ENCODE measurements at places on chromosomes 2 and 18.

DNA sequence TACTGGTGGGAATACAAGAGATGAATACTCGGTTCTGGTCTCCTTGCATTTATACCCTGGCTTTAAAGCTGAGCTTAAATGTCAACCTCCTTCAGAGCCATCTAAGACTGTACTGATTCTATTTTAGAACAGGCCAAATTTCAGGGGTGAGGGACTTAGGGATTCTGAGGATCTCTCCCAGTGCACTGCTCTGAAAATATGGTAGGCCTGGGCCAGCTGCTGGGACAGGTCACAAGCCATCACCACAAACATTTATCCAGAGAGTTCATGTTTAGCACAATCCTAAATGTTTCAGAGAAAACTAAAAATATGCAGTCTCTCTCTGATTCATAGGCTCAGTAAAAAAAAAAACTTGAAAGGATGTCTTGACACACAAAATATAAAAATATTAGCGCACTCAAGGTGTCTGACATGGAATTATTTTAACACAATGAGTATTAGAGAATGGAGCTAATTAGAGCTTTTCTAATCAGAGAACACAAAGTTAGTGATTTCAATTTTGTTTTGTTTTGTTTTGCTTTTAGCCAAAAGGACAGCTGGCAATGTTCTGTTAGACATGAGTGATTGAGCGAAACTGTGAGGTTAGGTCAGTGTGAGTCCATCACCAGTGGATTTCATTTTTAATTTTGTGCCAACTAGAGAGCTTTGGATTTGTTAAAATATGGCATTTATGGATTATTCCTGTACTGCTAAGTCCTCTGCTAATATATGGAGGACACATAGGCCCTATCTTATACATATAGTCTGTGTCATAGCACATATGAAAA, 38.8 kb downstream of the MFSD6 start:
- no peak for DNase-seq

- DNase-seq, result no peak
These were observed 134.4 kb upstream of the LTBP1 start for GRCh38 chr2:32812316-32812715.

- DNase-seq, result no peak
These were observed 51.3 kb downstream of the TET3 start for GRCh38 chr2:74036010-74036409.

- no peak for DNase-seq
These were observed 3.3 kb downstream of the SMARCAL1 start for GRCh38 chr2:216415541-216415940.

- DNase-seq, result no peak
These were observed 21.2 kb downstream of the ALS2 start for GRCh38 chr2:201759567-201759966.

DNA sequence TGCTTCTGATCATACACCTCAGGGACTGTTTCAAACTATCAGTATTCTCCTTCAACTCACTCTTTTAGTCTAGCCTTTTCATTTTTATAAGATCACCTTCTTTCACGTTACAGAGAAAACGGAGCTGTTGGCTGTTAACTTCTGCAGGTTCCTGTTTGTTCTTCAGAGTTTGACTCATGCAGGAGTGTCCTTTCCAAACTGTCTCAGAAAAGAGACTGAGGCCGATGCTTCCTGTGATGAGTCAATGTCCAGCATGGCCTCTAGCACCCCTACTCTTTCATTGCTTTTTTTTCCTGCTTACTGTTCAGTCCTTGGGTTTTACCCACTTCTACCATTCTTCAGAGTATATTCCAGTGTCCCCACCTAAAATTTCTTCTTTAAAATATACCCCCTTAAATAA, 240.8 kb upstream of the RGPD4 start:
- DNase-seq, result no peak

DNA sequence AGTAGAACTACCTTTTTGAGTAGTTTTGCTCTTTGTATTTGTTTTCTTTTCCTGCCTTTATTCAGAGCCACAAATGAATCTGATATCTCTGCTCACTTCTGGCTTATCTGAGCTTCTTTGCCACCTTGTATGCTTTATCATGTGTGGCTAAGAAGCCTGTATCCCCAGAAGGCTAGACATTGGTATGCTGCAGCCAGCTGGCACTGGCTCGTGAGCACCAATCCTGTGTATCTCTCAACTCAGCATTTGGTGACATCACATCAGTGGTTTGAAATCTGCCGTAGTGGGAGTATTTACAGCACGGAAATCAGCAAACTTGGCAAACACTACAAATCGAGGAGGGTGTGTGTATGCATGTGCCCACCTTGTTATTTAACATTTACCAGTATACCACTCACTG, 183.7 kb upstream of the LHCGR start:
- no peak for DNase-seq

GRCh38 chr2:7358865-7359447, 441.7 kb downstream of the RNF144A start:
- DNase-seq, result no peak

DNA sequence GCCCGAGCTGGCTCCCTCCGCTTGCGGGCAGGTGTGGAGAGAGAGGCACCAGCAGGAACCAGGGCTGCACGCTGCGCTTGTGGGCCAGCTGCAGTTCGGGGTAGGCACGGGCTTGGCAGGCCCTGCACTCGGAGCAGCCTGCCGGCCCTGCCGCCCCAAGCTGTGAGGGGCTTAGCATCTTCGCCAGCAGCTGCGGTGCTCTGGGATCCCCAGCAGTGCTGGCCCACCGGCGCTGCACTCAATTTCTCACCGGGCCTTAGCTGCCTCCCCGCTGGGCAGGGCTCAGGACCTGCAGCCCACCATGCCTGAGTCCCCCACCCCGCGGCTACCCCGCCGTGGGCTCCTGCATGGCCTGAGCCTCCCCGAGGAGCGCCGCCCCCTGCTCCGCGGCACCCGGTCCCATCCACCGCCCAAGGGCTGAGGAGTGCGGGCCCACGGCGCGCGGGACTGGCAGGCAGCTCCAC, 434.4 kb upstream of the RGPD4 start:
- DNase-seq, result no peak

DNA sequence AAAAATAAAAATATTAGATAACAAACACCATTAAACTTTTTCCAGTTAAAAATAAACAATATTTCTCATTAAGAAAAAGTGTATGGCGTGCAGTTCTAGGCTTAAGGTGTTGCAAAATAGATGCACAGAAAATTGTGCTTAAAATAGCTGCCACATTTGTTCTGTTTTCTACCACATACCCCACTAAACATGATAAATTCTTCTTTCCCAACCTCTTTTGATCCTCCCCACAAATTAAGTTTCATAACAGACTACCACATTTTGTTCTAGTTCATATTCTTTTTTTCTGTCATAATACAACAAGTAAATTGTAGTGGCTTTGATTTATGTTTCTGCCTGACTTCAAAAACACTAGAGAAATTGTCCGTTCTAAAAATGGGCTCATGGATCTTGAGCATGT, 64.5 kb downstream of the ARHGAP28 start:
- DNase-seq, result no peak

GRCh38 chr18:29301048-29301447, 1124.1 kb upstream of the CDH2 start:
- DNase-seq, result no peak

Measured in dorsolateral prefrontal cortex (tissue), 122 donors.